Activated CD8-positive, alpha-beta T cell treated with anti-CD3 and anti-CD28 coated beads, Interleukin-2, amount 10 ng/mL, durations not matched to agents 7 days and 5 days (primary cell): ENCODE measurements at places on chromosomes 16 and 17. TPM values are rescaled to one million over a fixed set of nuclear protein-coding genes. Genes with fewer than 3 reads are reported as not detected.
A peak's percentile ranks its signal among the peaks of the same experiment; 100 is the strongest.

DNA sequence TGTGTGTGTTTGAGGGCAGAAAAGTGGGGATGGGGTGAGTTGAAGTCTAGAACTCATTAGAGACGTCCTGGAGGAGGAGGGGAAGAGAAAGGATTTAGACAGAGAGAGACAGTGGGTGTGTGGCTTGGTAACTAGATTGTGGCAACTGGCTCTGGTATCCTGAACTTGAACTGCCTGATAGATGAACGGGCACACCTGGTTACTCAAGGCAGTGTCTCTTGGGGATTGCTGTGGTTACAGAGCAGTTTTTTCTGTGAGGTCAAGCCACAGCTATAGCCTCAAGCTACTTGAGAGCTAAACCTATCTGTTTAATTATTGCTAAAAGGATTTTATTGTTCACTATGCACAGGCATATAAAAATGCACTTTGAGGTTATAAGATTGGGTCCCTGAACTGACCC lies 29.8 kb upstream of the MYH2 start:
- DNase-seq = no peak
- peaks cover 7% of the 10 kb centered on the region for H3K27me3 ChIP-seq
- H3K4me1 ChIP-seq = no peaks in the 10 kb centered on the region
- no peak overlapping the region for H3K4me3 ChIP-seq

Gene SNX20
- 65.3 TPM for total RNA-seq

GRCh38 chr17:19380481-19381301 lies 2.4 kb downstream of the MAPK7 start:
- H3K36me3 ChIP-seq = peaks cover 43% of the 10 kb centered on the region
- H3K27ac ChIP-seq = no peak overlapping the region
- H3K27me3 ChIP-seq = peaks cover under 1% of the 10 kb centered on the region

Gene HOXB2
- 15.7 TPM for total RNA-seq

Gene ZFP3
- total RNA-seq = 3.3 TPM

DNA sequence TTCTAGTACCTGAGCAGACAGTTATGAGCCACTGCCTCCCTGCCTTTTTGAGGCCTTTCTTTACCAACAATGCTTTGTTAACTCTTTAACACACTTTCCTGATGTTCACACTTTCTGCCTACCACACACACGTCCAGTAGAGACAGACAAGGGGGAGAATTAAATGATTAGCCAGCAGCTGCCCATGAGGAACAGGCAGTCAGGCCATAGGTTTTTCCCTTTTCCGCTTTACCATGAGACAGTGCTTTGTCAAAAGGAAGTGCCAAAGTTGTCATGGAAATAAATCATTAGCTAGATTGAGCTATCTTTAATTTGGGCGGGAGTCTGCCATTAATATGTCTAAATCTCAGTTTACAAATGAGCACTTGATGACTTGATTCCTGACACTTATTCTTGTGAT lies 102.1 kb downstream of the PITPNC1 start:
- H3K4me1 ChIP-seq = peaks cover 77% of the 10 kb centered on the region
- no peak for DNase-seq
- peak overlapping the region; percentile 76 for H3K27ac ChIP-seq
- H3K27me3 ChIP-seq = no peaks in the 10 kb centered on the region
- peak overlapping the region; percentile 26 for H3K4me3 ChIP-seq
- peaks cover 2% of the 10 kb centered on the region for H3K36me3 ChIP-seq

Gene TPSB2
- total RNA-seq = not detected

Gene SLC16A11
- total RNA-seq = 0.34 TPM

Gene PPP1R1B
- total RNA-seq = not detected

GRCh38 chr16:11342021-11342855 lies 3.0 kb upstream of the RMI2 start:
- peaks cover 39% of the 10 kb centered on the region for H3K4me1 ChIP-seq
- peak overlapping the region; percentile 17 for H3K27ac ChIP-seq
- no peak overlapping the region for H3K4me3 ChIP-seq
- H3K36me3 ChIP-seq = peaks cover 11% of the 10 kb centered on the region
- no peaks in the 10 kb centered on the region for H3K27me3 ChIP-seq
- no peak for DNase-seq

- no peaks in the 10 kb centered on the region for H3K36me3 ChIP-seq
- no peak overlapping the region for H3K4me3 ChIP-seq
Observed at GRCh38 chr16:57723170-57723569, 12.4 kb upstream of the KATNB1 start.

Gene FXR2
- total RNA-seq = 31.8 TPM

- peaks cover 49% of the 10 kb centered on the region for H3K4me1 ChIP-seq
- H3K36me3 ChIP-seq = no peaks in the 10 kb centered on the region
- no peak for DNase-seq
- peak overlapping the region; percentile 77 for H3K27ac ChIP-seq
- peak overlapping the region; percentile 26 for H3K4me3 ChIP-seq
Observed at GRCh38 chr17:76122431-76123190, 18.4 kb downstream of the FOXJ1 start.

DNA sequence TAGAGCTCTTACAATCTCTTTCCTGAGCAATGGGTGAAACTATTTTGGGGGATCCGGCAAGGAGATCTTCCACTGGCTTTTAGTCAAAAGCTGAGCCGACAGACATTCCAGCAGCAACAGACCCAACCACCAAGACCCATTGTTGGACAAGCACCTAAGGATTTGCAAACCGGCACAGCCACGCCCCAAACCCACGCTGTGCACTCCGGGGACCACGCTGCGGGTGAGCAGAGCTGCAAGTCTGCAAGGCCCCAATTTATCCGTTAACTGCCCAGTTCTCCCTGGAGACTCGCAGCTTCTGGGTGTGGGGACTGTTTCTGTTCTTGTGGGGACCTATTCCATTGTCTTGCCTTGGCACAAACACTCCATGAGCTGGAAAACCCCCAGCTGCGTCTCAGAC lies 45.9 kb downstream of the C16orf95 start:
- H3K36me3 ChIP-seq = no peaks in the 10 kb centered on the region
- DNase-seq = no peak
- H3K4me1 ChIP-seq = peaks cover 9% of the 10 kb centered on the region
- H3K4me3 ChIP-seq = no peak overlapping the region
- no peak overlapping the region for H3K27ac ChIP-seq

- DNase-seq = peak; percentile 66
- H3K4me3 ChIP-seq = peak overlapping the region; percentile 12
- peaks cover 2% of the 10 kb centered on the region for H3K36me3 ChIP-seq
- H3K27ac ChIP-seq = peak overlapping the region; percentile 58
Observed at GRCh38 chr17:50511058-50511457, 2.8 kb downstream of the MYCBPAP start.

GRCh38 chr16:67173808-67174705 lies 3.7 kb downstream of the NOL3 start:
- peaks cover 42% of the 10 kb centered on the region for H3K27me3 ChIP-seq
- H3K27ac ChIP-seq = peak overlapping the region; percentile 47
- peaks cover 67% of the 10 kb centered on the region for H3K4me1 ChIP-seq
- peak; percentile 76 for DNase-seq

DNA sequence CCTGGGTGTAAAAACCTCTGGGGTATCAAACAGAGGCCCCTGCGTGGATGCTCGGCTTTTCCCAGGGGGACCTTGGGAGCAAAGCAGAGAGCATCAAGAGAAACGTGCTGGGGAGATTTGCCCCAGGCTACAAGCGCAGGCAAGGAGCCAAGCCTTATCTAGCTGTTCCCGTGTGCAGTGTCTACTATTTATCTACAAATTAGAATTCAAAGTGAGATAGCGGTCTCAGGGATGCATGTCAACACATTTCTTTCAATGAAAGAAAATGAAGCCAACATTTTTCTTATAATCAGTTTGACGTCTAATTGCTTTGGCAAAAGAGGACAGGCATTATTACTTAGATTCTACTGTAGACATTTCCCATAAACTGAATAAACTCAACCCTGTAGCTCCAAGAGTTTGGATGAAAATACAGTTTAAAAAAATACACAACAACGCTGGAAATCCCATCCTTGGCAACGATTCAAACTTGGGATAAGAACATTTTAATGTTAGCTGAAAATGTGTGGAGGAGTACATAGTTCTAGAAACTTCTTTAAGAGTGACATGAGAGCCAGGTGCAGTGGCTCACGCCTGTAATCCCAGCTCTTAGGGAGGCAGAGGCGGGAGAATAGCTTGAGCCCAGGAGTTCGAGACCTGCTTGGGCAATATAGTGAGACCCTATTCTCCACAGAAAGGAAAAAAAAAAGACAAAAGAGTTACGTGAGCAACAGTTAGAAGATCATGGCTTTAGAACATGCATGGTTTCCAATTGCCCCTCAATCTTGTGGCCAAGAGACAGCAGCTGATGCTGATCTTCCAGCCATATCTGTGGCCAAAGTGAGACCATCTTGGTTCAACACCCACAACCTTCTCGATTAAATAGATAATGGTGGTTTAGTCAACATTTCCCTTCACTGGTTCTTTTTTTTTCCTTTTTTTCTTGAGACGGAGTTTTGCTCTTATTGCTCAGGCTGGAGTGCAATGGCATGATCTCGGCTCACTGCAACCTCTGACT lies 7.2 kb downstream of the SPNS3 start:
- no peak overlapping the region for H3K4me3 ChIP-seq
- peaks cover 27% of the 10 kb centered on the region for H3K4me1 ChIP-seq
- no peak overlapping the region for H3K27ac ChIP-seq
- peaks cover 29% of the 10 kb centered on the region for H3K36me3 ChIP-seq

DNA sequence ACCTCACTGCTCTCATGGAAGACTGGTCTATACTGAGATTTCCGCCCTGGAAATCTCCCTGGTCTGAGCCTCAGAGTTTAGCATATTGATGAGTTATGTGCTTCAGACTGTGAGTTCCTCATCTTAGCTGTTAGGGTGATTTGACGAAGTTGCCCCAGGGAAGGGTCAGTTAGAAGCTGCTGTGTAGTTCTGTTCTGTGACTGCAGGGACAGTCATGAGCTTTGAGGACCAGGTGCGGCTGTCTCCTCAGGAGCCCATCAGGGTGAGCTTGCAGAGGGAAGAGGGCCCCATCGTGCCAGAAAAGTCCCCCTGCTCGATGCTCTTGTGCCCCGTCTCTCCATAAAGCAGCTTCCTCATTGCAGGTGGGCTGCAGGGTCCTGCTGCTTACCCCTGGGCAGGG lies 28.3 kb upstream of the IL17C start:
- no peak overlapping the region for H3K27ac ChIP-seq
- no peaks in the 10 kb centered on the region for H3K27me3 ChIP-seq
- H3K36me3 ChIP-seq = peaks cover 43% of the 10 kb centered on the region
- H3K4me1 ChIP-seq = no peaks in the 10 kb centered on the region
- no peak overlapping the region for H3K4me3 ChIP-seq
- no peak for DNase-seq

Gene SLC16A5
- 5.4 TPM for total RNA-seq

Gene HSD17B1
- 0.60 TPM for total RNA-seq

DNA sequence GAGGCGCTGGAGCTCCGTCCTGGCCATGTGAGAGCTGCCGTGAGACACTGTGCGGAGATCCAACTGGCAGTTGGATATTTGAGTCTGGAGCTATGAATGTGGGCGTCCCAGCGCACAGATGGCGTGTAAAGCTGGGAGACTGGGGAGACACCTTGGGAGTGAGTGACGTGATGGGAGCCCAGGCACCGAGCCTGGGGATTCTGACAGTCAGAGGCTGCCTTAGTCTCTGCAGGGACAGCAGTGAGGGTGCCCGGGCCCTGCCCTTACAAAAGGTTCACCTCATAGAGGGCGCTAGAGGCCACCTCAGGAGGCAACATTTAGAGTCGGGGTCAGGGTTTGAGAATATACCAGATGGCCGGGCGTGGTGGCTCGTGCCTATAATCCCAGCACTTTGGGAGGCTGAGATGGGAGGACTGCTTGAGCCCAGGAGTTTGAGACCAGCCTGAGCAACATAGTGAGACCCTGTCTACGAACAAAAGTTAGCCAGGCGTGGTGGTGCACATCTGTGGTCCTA lies 194.1 kb upstream of the GSE1 start:
- no peak overlapping the region for H3K27ac ChIP-seq
- no peak overlapping the region for H3K4me3 ChIP-seq
- H3K36me3 ChIP-seq = no peaks in the 10 kb centered on the region
- H3K27me3 ChIP-seq = no peaks in the 10 kb centered on the region

DNA sequence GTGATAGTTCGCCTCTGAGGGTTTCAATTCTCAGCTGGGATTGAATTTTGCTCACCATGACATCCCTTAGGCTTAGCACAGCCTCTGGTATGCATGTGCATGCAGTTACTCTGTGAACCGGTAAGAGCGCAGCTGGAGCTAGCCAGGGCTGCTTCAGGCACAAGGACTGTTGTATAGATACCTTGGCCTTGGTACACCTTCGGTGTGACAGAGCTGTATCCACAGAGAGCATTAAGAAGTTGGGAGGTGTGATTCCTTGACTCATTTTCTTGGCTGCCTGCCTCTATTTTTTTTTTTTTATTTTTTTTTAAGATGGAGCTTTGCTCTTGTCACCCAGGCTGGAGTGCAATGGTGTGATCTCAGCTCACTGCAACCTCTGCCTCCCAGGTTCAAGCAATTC lies 2.2 kb upstream of the NUTF2 start:
- DNase-seq = no peak
- H3K27me3 ChIP-seq = no peaks in the 10 kb centered on the region
- H3K27ac ChIP-seq = peak overlapping the region; percentile 96
- peaks cover 51% of the 10 kb centered on the region for H3K4me1 ChIP-seq
- H3K36me3 ChIP-seq = peaks cover 26% of the 10 kb centered on the region

GRCh38 chr17:233473-233941 lies 52.1 kb upstream of the DOC2B start:
- peaks cover 7% of the 10 kb centered on the region for H3K27me3 ChIP-seq
- H3K4me1 ChIP-seq = no peaks in the 10 kb centered on the region
- DNase-seq = no peak
- H3K4me3 ChIP-seq = no peak overlapping the region

DNA sequence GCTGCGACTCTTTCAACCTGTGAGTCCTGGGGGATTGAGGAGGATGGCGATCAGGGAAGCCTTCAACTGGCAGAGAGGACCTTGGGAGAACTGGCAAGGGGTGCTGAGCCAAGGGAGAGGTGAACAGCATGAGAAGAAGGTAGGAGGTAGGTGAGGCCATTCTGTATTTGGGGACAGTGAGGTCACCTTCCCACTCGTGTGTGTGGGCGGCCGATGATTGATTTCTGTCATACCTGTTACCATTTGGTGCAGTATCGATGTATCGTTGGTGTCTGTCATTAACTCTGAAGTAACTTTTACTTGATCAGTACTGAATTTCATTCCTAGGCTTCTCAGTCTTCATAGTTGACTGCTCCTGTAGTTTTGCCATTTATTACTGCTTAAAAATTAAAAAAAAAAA lies 3.8 kb downstream of the ARSG start:
- peaks cover 12% of the 10 kb centered on the region for H3K36me3 ChIP-seq
- H3K27me3 ChIP-seq = no peaks in the 10 kb centered on the region
- H3K27ac ChIP-seq = peak overlapping the region; percentile 71
- no peak overlapping the region for H3K4me3 ChIP-seq
- no peak for DNase-seq
